ENCODE measurements at places on chromosomes 7 and 10.

DNA sequence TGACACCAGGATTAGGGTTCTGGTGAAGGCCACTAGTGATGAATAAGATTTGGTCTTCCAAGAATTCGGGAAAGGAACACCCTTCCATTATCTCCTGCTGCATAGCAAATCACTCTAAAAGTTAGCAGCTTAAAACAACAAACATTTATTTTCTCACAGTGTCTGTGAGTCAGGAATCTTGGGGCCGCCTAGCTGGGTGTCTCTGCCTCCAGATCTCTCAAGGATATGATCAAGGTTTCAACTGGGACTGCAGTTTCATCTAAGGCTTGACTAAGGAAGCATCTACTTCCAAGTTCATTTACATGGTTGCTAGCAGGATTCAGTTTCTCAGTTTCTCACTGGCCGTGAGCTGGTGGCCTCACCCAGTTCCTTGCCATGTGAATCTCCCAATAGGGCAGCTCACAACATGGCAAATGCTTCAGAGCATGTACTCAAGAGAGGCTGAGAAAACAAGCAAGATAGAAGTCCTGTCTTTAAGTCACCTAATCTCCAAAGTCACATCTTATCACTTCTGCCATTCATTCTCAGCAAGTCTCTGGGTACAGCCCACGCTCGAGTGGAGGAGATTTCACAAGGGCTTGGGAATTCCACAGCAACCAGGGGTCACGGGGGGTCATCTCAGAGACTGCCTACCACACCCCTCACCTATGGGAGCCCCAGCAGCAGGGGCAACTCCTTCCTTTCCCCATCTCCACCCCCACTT is 26.8 kb downstream of the TLX1 start:
- no peak for DNase-seq

- DNase-seq: no peak
Measured at GRCh38 chr7:143384148-143384547, 3.0 kb downstream of the ZYX start.

DNA sequence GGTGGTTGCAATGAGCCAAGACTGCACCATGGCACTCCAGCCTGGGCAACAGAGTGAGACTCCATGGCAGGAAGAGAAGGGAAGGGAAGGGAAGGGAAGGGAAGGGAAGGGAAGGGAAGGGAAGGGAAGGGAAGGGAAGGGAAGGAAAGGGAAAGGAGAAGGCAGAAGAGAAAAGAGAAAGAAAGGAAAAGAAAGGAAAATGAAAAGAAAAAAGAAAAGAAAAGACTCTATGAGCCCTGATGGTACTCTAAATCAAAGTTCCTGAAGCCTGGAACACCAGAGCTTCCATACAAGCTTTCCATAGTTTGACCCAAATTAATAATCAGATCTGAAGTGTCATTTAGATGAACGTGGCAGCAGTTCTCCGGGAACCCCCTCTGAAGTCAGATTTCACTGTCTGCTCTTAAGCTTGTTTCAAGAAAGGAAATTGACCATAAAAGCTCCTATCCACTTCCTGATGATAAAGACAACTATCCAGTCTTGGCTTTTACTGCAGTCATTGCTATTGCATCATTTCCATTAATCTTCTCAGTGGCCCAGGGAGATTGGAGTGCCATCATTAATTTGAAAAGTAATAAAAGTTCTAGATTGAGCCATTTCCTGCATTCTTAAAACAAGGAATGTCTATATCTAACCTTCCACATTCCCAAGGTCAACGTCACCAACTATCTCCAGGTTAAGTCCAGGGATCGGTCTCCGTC is 44.2 kb upstream of the FRMD4A start:
- DNase-seq: no peak

GRCh38 chr7:117061751-117062150 is 108.5 kb downstream of the ST7 start:
- DNase-seq: no peak

DNA sequence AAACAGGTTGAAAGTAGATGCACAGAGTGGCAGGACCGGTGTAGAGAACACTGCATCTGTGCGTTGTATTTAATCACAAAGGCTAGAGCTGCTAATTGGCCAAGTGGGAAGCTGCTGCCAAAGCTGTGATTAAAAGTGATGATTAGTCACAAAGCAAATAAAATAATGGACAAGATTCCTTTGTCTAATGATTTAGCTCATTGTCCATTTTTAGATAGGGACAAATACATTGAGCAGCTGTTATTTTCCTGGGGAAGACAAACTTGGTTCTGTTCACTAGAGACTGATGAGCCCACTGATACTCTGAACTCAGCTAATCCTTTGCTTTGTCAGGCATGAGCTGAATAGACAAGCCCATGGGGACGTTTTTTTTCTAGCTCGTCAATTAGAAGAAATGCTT is 19.7 kb downstream of the UBE3C start:
- no peak for DNase-seq

DNA sequence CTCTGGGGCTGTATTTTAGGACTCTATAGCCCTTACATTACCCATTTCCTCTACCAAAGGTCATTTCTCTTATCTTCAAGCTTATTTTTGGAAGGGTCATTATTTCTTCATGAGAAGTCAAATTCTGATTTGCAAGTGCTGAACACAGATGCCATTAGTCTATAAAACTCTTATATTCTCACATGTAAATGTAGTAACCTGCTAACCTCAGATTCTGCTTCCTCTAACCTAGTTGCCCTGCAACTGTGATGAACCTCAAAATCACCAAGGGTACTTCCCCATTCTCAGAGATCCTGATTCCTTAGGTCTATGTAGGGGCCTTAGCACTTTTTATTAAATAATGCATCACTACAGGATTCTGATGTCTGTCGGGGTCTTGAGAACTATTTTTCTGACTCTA is 6.3 kb downstream of the FAS start:
- no peak for DNase-seq

DNA sequence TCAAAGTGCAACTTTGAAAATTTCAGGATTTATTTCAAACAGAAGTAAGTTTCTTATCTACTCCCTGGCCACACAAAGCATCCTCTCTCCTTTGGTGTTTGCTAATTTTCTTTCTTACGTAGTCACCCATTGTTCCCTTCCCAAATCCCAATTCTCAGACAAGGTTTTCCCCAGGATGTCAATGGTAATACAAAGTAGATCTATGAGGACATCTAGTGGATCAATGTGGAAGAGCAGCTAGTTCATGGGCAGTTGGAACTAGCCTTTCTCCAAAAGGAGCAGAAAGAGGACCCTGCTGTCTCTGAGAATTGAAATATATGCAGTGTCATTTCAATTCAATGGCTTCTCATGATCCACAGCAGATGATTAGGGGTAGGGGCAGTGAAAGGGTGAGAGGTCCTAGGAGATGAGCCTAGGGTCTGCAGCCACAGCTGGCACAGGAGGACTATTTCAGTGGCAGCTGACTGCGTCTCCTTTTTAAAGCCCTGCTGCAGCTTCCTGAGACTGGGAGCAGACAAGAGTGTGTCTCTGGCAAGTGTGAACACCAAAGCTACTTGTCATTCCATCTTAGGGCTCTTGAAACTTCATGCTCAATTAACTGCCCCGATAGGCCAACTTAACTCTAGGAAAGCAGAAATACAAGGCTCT is 632.6 kb downstream of the KCNMA1 start:
- peak; percentile 11 for DNase-seq

GRCh38 chr10:120667276-120667675 is 183.9 kb upstream of the WDR11 start:
- no peak for DNase-seq

- DNase-seq: no peak
Measured at GRCh38 chr7:27992755-27993493, 187.7 kb downstream of the JAZF1 start.

DNA sequence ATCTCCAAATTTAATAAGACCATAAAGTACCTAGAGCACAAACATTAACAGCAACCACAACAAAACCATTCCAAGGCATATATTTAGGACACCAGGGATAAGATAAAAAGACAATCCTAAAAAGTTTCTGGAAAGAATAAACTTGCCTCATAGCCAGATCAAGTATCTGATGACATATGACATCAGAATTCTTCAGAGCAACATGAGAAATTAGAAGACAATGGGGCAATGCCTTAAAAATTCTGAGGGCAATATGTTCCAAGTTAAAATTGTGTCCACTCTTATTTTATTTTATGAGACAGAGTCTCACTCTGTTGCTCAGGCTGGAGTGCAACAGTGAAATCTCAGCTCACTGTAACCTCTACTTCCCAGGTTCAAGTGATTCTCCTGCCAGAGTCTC is 2.8 kb downstream of the EFCAB10 start:
- no peak for DNase-seq

- no peak for DNase-seq
Measured at GRCh38 chr10:95319239-95319638, 28.4 kb upstream of the PDLIM1 start.

GRCh38 chr7:45177801-45178200 is 20.2 kb downstream of the RAMP3 start:
- no peak for DNase-seq

- no peak for DNase-seq
Measured at GRCh38 chr10:70167246-70167645, 3.1 kb downstream of the SAR1A start.

DNA sequence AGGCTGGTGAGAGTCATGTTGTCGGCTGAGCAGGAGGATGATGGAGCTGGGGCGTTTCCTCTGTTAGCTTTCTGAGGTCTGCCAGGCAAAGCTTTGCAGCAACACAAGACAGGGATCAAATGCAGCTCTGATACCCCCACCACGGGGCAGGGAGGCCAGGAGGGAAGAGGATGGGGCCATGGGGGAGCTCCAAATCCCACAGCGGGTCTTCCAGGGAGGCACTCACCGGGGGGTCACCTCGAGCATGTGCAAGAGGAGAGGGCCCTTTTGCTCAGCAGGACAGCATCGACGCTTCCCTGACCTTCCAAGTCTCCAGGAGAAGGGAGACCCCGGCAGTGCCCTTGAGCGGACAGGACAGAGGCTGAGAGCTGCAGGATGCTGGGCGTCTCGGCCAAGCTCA is 127.5 kb downstream of the WDR37 start:
- no peak for DNase-seq

DNA sequence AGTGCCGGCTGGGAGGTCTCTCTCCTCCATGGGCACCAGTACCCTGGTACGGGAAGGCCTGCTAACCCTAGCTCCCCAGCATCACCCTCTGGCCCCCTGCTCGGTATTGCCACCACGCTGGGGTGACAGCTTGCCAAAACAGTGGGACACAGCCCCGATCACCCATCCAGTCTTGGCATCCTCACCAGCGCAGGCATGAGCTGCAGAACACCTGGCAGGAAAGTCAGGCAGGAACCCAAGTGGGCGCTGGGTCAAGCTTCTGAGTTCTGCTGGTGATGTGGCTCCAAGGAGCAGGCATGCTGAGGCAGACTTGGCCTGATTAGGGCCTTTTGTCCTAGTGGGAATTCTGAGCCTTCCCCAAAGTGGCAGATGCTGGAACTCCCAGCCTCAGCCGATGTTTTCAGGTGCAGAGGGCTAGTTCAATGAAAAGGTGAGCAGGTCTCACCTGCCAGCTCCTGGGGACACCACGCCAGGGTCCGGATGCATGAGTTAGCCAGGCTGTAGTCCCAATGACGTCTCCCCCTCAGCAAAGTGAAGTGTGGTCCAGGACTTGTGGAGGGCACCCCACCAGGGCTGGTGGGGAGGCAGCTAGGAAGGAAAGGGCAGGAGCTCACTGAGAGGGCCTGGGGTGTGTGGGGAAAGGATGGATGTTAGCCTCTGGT is 8.5 kb upstream of the ZNF22 start:
- DNase-seq: no peak

- DNase-seq: no peak
Measured at GRCh38 chr7:90594751-90595317, 1.3 kb upstream of the CDK14 start.

- no peak for DNase-seq
Measured at GRCh38 chr10:46215426-46215825, 71.4 kb upstream of the ANTXRL start.

GRCh38 chr7:70808876-70809275 is 323.1 kb upstream of the GALNT17 start:
- DNase-seq: no peak

GRCh38 chr10:63210611-63211196 is 77.6 kb downstream of the NRBF2 start:
- DNase-seq: peak; percentile 54

GRCh38 chr7:155843426-155844018 is 31.3 kb upstream of the SHH start:
- DNase-seq: no peak

All from activated CD4-positive, alpha-beta T cell treated with anti-CD3 and anti-CD28 coated beads, Interleukin-2, Interleukin-4, amounts not matched to agents 100 ng/mL and 50 ng/mL, durations not matched to agents 16 hours and 8 hours (primary cell).